Thyroid gland (tissue), 4 donors: ENCODE measurements at places on chromosomes 5 and 9. TPM values are rescaled to one million over a fixed set of nuclear protein-coding genes. Genes with fewer than 3 reads are reported as not detected.

The CAMK4 gene
- 1.5 TPM for total RNA-seq

The FOXD4 gene
- total RNA-seq = 0.54 TPM

The PRDM9 gene
- total RNA-seq = not detected

The PCDHB9 gene
- 2.3 TPM for total RNA-seq

The FLT4 gene
- total RNA-seq = 60.3 TPM

The FOXD4L5 gene
- 0.33 TPM for total RNA-seq

The DDX4 gene
- not detected for total RNA-seq

- no peaks in the 10 kb centered on the region for H3K36me3 ChIP-seq
- H3K27me3 ChIP-seq = no peaks in the 10 kb centered on the region
- peaks cover 20% of the 10 kb centered on the region for H3K4me1 ChIP-seq
- H3K27ac ChIP-seq = peak overlapping the region; percentile 17
These were observed 531 bp downstream of the MVB12B start for GRCh38 chr9:126327006-126327713.

DNA sequence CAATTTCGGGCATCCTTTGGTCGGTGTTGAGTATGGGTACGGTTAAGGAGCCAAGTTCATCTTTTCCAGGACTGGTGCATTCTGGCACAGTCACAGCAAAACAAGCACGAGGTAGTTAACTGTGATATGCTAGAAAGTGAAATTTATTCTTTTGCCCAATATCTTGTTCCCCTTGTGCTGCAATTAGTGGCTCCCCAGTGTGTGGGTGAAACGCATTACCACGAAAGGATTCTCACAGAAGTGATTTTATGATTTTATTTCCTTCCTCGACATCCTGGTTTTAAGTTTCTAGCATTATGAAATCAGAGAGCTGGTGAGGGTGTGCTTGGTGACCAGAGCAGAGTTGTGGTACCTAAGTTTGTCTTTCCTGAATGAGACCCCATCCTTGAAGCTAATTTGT lies 1.5 kb downstream of the FRMPD1 start:
- no peak overlapping the region for H3K27ac ChIP-seq

GRCh38 chr5:87115839-87116364 lies 151.8 kb upstream of the RASA1 start:
- no peak for DNase-seq
- no peaks in the 10 kb centered on the region for H3K27me3 ChIP-seq
- no peak overlapping the region for H3K4me3 ChIP-seq
- H3K4me1 ChIP-seq = no peaks in the 10 kb centered on the region
- no peaks in the 10 kb centered on the region for H3K36me3 ChIP-seq

DNA sequence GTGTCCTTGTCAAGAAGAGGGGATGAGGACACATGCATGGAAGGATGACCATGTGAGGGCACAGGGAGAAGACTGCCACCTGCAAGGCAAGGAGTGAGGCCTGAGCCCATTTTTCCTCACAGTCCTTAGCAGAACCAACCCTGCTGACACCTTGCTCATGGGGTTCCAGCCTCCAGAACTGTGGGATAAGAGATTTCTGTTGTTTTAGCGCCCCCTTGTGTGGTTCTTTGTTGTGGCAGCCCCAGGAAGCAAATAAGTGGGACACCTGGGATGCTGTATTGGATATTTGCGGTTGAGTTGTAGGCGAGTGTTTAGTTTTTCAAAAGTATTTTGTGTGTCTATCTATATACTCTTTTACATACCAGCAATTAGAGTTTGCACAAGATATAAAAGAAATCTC lies 206.4 kb downstream of the NXNL2 start:
- H3K4me1 ChIP-seq = peaks cover 47% of the 10 kb centered on the region
- H3K36me3 ChIP-seq = no peaks in the 10 kb centered on the region
- no peaks in the 10 kb centered on the region for H3K27me3 ChIP-seq
- no peak overlapping the region for H3K27ac ChIP-seq

DNA sequence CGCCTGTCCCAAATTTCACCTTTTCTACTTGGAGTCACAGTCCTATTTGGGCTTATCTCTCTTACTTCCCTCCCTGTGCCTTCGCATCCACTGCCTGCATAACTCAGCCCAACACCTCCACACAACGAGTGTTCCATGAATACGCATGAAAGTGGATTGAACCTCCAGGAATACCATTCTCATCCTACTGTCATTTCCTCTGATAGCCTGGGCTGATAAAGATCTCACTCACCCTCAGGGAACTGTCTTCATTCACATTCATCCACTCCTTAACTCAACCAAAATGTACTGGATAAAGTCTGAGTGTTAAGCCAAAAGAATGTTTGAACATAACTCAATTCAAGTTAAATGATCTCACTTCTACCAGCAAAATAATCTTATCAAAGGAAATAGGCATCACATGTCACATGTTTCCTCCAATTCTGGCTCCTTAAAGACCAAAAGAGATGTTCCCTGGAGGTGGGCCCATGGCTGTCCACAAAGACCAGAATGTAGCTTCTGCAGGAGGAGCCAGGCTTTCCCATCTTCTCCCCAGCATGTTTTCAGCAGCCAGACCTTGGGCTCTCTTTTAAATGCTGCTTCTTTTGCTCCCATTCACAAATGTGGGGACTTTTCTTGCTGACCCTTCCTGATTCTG lies 28.4 kb upstream of the TRIO start:
- H3K27me3 ChIP-seq = no peaks in the 10 kb centered on the region
- no peak for DNase-seq
- no peak overlapping the region for H3K27ac ChIP-seq
- H3K4me3 ChIP-seq = no peak overlapping the region
- no peaks in the 10 kb centered on the region for H3K4me1 ChIP-seq
- no peaks in the 10 kb centered on the region for H3K36me3 ChIP-seq

GRCh38 chr5:123422433-123423277 lies 548 bp downstream of the CEP120 start:
- peak overlapping the region; percentile 23 for H3K27ac ChIP-seq
- DNase-seq = no peak

- H3K36me3 ChIP-seq = no peaks in the 10 kb centered on the region
- H3K4me3 ChIP-seq = peak within 1 kb of the TSS; percentile 27
- H3K27me3 ChIP-seq = no peaks in the 10 kb centered on the region
- peak within 1 kb of the TSS; percentile 76 for H3K27ac ChIP-seq
- H3K4me1 ChIP-seq = peaks cover 32% of the 10 kb centered on the region
These were observed at the start of gene ALDH1A1 for GRCh38 chr9:72952914-72953313. TSS of gene ALDH1A1 (minus strand) at chr9:72953053. CDS start at chr9:72953000, 53 bp downstream.

DNA sequence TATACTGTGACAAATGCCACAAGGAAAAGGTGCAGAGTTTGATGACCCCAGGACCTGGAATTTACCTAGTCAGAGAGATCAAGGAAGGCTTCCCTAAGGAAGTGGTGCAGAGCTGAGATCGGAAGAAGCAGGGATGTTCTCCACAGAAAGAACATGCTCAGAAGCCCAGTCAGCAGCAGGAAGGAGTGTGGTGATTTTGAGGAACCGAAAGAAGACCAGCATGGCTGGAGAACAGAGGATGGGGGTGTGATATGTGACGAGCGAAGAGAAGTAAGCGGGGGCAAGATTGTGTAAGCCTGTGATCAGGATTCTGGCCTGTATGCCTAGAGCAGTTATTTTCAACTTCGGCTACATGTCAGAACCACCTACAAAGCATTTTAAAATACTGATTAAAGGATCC lies 18.7 kb upstream of the PIK3R1 start:
- DNase-seq = no peak
- no peak overlapping the region for H3K4me3 ChIP-seq
- no peaks in the 10 kb centered on the region for H3K27me3 ChIP-seq
- no peaks in the 10 kb centered on the region for H3K4me1 ChIP-seq
- no peaks in the 10 kb centered on the region for H3K36me3 ChIP-seq

- no peaks in the 10 kb centered on the region for H3K4me1 ChIP-seq
- H3K36me3 ChIP-seq = no peaks in the 10 kb centered on the region
- H3K4me3 ChIP-seq = no peak overlapping the region
- H3K27me3 ChIP-seq = no peaks in the 10 kb centered on the region
- no peak for DNase-seq
These were observed 212.9 kb downstream of the ACTL7B start for GRCh38 chr9:108642871-108643270.

DNA sequence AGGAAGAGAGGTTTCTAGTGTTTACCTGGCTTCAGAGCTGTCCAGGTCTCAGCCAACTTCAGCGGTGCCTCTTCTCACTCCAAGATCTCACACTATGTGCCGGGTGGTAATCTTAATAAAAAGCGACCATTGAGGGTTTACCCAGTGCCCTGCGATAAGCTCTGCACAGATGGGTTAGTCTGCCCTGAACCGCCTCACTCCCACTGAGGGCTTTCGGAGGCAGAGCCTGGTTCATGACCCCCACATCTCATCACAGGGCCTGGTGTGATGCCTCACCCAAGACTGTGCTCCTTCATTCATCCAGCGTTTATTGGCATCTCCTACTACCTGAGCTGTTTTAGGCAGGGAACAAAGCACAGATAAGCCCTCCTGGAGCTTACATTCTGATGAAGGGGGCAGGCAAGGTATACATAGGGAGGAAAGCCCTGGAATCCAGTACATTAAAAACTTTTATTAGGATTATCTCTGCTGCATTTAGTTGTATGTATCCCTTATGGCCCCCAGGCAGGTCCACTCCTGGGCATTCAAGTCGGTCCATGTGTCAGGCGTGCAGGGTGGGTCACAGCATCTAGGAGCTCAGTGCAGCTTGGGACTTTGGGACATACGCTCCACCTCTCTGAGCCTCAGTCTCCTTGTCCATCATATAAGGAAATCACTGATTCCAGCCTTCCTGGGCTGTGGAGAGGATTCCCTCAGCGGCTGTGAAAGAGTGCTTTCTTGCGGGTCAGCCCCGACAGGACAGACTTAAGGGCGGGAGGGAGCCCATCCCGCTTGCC lies 613 bp upstream of the COL15A1 start:
- H3K4me3 ChIP-seq = no peak overlapping the region
- no peaks in the 10 kb centered on the region for H3K36me3 ChIP-seq
- DNase-seq = no peak
- peaks cover 9% of the 10 kb centered on the region for H3K27me3 ChIP-seq
- H3K4me1 ChIP-seq = peaks cover 10% of the 10 kb centered on the region

- DNase-seq = peak; percentile 60
- no peak overlapping the region for H3K27ac ChIP-seq
- H3K4me1 ChIP-seq = no peaks in the 10 kb centered on the region
- H3K36me3 ChIP-seq = no peaks in the 10 kb centered on the region
These were observed 43.1 kb downstream of the BOD1 start for GRCh38 chr5:173573126-173573960.

DNA sequence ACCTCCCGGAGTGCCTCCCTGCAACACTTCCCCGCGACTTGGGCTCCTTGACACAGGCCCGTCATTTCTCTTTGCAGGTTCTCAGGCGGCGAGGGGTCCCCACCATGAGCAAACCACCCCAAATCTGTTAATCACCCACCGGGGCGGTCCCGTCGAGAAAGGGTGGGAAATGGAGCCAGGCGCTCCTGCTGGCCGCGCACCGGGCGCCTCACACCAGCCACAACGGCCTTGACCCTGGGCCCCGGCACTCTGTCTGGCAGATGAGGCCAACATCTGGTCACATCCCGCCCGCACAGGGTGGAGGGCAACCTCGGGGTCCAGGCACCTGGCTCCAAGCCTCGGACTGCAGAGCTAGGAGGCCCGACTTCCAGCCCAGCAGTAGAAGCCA lies 776 bp upstream of the TERT start:
- H3K27me3 ChIP-seq = no peaks in the 10 kb centered on the region
- no peak overlapping the region for H3K4me3 ChIP-seq
- H3K27ac ChIP-seq = no peak overlapping the region

GRCh38 chr5:159240301-159240870 lies 22.7 kb upstream of the UBLCP1 start:
- no peaks in the 10 kb centered on the region for H3K4me1 ChIP-seq
- H3K36me3 ChIP-seq = no peaks in the 10 kb centered on the region
- no peak overlapping the region for H3K27ac ChIP-seq

- no peaks in the 10 kb centered on the region for H3K4me1 ChIP-seq
- H3K36me3 ChIP-seq = no peaks in the 10 kb centered on the region
- no peak overlapping the region for H3K27ac ChIP-seq
- no peaks in the 10 kb centered on the region for H3K27me3 ChIP-seq
These were observed 23.7 kb downstream of the RALGPS1 start for GRCh38 chr9:126938327-126938726.

GRCh38 chr9:19009391-19009965 lies 23.5 kb downstream of the SAXO1 start:
- no peak overlapping the region for H3K27ac ChIP-seq
- H3K36me3 ChIP-seq = no peaks in the 10 kb centered on the region
- H3K4me3 ChIP-seq = no peak overlapping the region
- no peaks in the 10 kb centered on the region for H3K27me3 ChIP-seq
- DNase-seq = no peak
- H3K4me1 ChIP-seq = no peaks in the 10 kb centered on the region

DNA sequence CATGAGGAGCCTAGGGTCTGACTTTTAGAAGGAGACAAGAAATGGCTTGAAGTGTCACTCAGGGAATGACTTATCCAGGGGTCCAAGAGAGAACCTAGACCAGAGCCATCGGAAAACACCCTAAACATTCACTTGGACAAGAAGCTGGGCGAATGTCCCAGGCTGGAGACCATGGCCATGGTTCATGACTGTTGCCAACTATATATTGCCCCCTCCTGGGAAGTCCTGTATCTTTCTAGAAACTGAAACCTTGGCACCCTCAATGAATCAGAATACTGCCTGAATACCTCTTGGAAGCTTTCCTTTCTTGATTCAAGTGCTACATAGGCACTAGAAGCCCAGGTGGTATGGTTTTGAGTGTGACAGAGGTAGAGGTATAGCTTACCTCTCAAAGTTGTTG lies 29.9 kb downstream of the TRMO start:
- no peaks in the 10 kb centered on the region for H3K27me3 ChIP-seq

- H3K4me1 ChIP-seq = peaks cover 11% of the 10 kb centered on the region
- no peaks in the 10 kb centered on the region for H3K27me3 ChIP-seq
- DNase-seq = peak; percentile 99
These were observed 209.2 kb downstream of the DIRAS2 start for GRCh38 chr9:90433398-90433941.

- peaks cover 46% of the 10 kb centered on the region for H3K4me1 ChIP-seq
- no peaks in the 10 kb centered on the region for H3K27me3 ChIP-seq
- H3K36me3 ChIP-seq = no peaks in the 10 kb centered on the region
- DNase-seq = no peak
These were observed 4.2 kb upstream of the RNF180 start for GRCh38 chr5:64161420-64161819.

DNA sequence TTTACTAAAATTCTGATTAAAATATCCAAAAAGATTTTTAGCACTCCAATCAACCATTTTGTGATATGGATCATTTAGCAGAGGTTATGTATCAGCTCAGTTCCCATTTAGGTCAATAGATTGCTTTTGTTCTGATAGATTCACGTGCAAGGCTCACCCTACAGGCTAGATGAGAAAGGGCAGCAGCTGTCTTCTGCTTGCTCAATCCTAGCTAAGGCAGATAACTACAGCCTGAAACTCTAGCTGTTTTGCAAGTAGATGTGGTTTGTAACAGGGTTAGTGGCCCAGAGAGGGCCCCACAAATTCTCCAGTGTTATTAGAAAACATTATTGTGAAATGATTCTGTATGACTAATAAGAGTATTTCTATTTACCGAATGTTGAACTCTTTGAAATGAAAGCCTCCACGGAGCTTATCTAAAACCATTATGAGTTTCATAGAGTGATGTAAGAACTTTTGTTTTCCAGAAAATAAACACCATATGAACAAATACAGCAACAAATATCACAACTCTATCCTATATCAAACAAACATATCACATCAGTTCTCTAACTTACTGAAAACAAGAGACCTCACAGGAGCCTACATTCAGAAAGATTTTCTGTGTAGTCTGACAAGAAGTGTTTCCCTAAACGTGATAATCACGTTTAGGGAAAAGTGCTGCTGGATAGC lies 841.9 kb upstream of the ACO1 start:
- H3K27me3 ChIP-seq = no peaks in the 10 kb centered on the region
- H3K36me3 ChIP-seq = no peaks in the 10 kb centered on the region
- DNase-seq = no peak
